Skeletal muscle cell (primary cell): ENCODE measurements at places on chromosomes 2 and 18.

- DNase-seq = no peak
Observed at GRCh38 chr2:28507796-28508764, 12.2 kb downstream of the PLB1 start.

GRCh38 chr2:134988994-134989605 is 58.1 kb downstream of the MAP3K19 start:
- DNase-seq = peak; percentile 12

DNA sequence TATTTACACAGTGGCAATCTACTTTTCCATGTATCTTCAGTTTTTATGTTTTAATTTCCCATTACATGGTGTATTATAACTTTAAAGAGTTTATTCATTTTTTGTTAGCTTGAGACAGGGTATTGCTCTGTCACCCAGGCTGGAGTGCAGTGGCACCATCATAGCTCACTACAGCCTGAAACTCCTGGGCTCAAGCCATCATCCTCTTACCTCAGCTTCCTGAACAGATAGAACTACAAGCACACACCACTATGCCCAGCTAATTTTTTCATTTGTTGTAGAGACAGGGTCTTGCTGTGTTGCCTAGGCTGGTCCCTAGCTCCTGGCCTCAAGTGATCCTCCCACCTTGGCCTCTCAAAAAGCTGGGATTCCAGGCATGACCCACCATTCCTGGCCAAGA is 66.8 kb downstream of the COA5 start:
- no peak for DNase-seq

GRCh38 chr2:9965119-9965822 is 13.8 kb downstream of the GRHL1 start:
- no peak for DNase-seq

GRCh38 chr2:160373666-160374065 is 119.9 kb downstream of the RBMS1 start:
- DNase-seq = no peak

GRCh38 chr2:56100791-56101312 is 82.9 kb upstream of the CCDC85A start:
- no peak for DNase-seq

- DNase-seq = no peak
Observed at GRCh38 chr2:98583276-98583675, 25.0 kb downstream of the COA5 start.

DNA sequence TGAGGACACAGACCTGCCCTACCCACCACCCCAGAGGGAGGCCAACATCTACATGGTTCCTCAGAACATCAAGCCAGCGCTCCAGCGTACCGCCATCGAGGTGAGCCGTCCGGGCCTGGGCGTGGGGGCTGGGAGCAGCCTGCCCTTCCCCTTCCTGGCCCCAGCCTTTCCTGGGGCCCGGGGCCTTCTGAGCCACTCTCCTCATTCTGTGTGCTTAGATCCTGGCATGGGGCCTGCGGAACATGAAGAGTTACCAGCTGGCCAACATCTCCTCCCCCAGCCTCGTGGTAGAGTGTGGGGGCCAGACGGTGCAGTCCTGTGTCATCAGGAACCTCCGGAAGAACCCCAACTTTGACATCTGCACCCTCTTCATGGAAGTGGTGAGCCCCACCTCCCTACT is 157.9 kb downstream of the DYSF start:
- DNase-seq = no peak

DNA sequence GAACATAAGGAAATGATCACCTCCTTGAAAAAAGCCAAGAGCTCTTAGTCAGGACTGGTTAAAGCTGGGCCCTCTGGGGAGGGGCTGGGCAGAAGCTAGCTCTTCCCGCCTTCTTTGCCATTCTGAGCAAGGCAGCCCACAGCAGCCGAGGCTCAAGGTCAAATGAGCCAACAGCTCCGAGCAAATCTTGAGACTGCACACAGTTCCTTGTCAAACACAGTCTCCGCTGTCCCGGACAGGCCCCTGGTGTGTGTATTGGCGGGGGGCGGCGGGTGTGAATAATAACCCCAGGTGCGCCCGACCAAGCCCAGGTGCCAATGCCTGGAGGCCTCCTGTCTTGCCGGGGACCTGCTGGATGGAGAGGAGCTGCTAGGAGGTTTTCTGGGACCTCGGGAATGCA is 46.4 kb upstream of the ACAA2 start:
- no peak for DNase-seq

- no peak for DNase-seq
Observed at GRCh38 chr2:180952731-180953336, 27.6 kb upstream of the UBE2E3 start.

DNA sequence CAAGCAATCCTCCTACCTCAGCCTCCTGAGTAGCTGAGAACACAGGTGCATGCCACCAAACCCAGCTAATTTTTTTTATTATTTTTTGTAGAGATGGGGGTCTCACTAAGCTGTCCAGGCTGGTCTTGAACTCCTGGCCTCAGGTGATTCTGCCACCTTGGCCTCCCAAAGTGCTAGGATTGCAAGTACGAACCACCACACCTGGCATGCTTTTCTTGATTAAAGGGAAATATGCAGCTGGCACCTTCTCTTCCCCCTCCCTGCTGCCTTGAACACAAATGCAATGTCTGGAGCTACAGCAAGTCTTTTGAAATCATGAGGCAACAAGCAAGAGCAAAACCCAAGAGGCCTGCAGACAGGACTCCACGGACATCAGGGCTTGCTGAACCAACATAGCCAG is 26.8 kb upstream of the BIN1 start:
- no peak for DNase-seq

DNA sequence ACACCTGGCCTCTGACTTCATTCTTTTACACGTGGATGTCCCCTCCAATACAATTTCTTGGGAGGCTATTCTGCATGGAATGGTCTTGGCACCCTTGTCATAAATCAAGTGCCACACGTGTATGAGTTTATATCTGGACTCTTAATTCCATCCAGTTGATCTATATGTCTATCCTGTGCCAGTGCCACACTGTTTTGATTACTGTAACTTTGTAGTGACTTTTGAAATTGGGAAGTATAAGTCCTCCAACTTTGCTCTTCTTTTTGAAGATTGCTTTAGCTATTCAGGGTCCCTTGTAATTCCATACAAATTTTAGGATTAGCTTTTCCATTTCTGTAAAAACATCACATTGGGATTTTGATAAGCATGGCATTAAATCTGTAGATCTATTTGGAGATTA is 43.5 kb downstream of the HS1BP3 start:
- DNase-seq = no peak

- DNase-seq = no peak
Observed at GRCh38 chr2:60852282-60852860, 29.0 kb upstream of the REL start.

DNA sequence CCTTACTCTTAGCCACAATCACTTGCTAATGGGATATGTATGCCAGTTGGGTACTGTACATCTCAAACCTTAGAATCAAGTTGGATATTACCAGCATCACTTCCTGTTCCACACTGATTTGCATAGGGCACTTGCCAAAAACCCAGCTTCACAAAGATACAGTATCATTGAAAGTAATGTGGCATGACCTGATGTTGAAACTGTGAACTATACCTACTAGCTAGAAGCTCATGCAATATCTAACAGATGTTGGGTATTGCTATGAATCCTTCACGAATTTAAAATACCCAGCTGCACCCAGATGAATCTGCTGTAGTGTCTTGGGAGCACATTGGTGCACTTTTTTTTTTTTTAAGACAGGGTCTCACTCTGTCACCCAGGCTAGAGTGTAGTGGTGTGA is 6.5 kb upstream of the STAMBP start:
- no peak for DNase-seq

GRCh38 chr2:113257516-113258264 is 21.0 kb downstream of the PAX8 start:
- no peak for DNase-seq

GRCh38 chr2:134385195-134385594 is 131.3 kb downstream of the MGAT5 start:
- DNase-seq = no peak

GRCh38 chr2:176291809-176292283 is 22.6 kb downstream of the MTX2 start:
- DNase-seq = no peak

DNA sequence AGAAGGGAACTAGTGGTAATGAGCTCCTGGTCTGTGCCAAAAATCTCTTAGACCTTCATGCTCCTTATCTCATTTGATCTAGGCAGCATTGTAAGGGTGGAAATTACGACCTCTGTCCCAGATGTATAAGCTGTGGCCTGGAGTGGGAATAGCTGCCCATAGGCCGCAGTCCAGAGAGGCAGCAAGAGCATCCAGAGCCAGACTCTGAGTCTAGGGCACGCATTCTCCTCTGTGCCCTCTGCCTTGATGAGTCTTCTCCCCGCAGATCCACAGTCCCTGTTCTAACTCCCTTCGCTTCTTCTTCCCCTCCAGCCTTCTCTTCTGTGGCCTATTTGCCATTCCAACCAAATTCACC is 304.6 kb downstream of the MYCN start:
- DNase-seq = no peak

GRCh38 chr2:54402350-54402749 is 53.8 kb upstream of the SPTBN1 start:
- DNase-seq = no peak

DNA sequence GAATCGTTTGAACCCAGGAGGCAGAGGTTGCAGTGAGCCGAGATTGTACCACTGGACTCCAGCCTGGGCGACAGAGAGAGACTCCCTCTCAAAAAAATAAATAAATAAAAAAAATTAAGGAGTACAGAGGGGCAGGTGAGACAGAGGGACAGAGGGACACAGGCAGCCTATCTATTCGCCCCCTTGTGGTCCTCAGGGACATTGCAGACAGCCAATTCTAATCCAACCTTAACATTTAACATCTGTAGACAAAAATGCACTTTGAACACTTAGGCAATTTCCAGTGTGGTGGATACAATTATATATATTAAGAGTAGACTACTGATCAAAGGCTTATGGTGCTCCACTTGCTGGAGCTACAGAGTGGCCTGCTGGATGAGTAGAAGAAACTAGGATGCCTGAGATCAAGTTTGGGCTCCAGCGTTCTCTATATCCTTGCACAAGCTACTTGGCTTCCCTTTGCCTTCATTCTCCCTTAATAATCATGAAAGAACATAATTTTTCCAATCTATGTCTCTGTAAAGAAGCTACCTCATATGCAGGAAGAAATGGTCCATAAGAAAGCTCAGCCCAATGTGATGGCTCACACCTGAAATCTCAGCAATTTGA is 8.2 kb upstream of the SMARCAL1 start:
- no peak for DNase-seq

GRCh38 chr2:198749364-198749763 is 708.4 kb downstream of the SATB2 start:
- no peak for DNase-seq

DNA sequence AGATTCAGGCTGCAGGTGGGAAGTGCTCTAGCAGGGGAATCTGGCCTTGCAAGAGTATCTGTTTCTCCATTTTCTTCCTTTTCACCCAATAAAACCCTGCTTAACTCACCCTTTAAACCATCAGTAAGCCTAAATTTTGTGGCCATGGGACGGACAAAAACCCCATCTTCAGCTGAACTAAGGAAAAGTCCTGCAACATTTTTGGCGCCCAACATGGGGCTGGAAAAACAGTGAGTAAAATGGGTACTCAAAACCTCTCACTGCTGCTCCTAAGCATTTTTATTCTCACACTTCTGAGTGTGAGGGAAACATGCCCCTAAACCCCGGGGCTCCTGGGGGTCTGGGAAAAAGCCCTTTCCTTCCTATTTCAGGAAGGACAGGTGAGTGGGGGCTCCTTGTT is 414.3 kb downstream of the ZNF804A start:
- DNase-seq = no peak

DNA sequence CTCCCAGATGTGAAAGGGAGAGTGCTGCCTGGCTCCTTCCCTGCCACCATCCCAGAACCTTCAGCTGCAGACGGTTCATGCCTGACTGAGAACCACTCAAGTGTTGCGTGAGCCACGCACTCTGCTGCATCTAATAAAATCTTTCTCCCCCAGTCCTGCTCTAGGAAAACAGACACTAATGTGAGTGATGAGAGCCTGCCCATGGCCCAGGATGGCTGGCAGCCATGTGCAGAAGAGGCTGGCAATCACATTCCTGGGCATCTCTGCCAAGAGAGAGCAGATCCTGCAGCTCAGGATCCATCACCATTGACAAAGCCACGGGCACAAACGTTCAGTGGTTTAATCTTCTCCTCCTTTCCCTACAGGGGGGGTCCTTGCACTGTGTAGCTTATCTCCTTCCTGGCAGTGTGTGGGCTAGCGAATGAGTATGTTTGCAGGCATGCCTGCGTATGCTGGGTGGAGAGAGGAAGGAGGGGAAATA is 477.5 kb downstream of the SLC4A3 start:
- DNase-seq = peak; percentile 28

GRCh38 chr2:240136671-240137292 is 677 bp upstream of the COPS9 start:
- DNase-seq = no peak

GRCh38 chr18:80231151-80231550 is 16.2 kb downstream of the PARD6G start:
- no peak for DNase-seq

- DNase-seq = no peak
Observed at GRCh38 chr2:101467306-101467705, 7.6 kb downstream of the RFX8 start.

GRCh38 chr2:60125611-60126426 is 427.6 kb downstream of the BCL11A start:
- DNase-seq = no peak

GRCh38 chr2:3130889-3131635 is 246.6 kb downstream of the EIPR1 start:
- no peak for DNase-seq

DNA sequence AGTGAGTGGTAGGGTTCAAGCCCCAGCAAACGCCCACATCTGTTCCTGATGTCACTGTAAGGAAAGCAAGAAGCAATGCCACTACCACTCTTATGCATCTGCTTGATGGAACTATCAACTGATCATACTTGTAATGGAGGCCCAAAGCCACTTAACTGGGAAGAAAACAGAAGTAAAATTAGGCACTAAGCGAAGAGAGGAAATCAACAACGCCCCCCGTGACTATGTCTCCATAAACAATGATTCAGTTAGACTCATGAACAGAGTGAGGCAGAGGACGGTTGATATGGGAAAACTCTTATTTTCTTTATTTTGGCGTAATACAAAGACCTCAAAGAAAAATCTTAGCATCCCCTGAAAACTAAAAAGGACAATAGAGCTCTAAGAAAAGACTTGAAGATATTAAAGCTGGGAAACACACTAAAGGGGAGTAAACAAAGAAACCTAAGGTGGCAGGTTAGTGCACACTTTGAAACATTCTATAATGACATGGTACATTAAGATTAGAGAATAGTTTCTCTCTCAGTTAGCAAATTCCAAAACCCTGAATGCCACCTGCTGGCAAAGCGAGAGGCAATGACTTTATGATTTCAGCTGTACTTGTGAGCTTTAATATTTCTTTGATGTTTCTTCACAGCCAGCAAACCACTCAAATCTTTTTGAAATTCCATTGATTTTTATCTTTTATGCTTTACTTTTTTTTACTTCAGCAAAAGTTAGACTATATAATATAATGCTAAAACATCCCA is 86.5 kb downstream of the LRP2 start:
- no peak for DNase-seq
